ENCODE measurements at places on chromosomes 7 and 10.

DNA sequence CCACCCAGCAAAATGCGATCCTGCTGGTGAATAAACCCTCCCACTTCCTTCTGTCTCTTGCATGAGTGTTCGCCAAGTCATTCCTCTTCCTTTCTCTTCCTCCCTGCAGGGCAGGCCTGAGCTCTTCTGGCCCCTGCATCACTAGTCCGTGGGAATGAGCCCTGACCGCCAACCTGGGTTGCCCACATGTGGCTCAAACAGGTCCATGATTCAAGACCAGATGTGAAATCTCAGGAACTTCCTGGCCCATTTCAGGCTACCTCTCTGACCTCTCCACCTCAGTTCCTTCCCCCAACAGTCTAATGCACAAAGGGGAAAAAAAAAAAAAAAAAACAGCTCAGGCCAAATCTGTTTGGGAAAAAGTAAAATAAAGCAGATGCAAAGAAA is 5.4 kb upstream of the YWHAG start:
- no peak for DNase-seq

- no peak for DNase-seq
Observed at GRCh38 chr10:129703287-129704137, 236.5 kb downstream of the MGMT start.

GRCh38 chr7:7051206-7051877 is 131.0 kb upstream of the C1GALT1 start:
- DNase-seq: no peak

- no peak for DNase-seq
Observed at GRCh38 chr7:100358027-100358856, at the start of gene PILRB. PILRB (plus strand) TSS chr7:100358117; CDS start chr7:100358303, 186 bp downstream.

DNA sequence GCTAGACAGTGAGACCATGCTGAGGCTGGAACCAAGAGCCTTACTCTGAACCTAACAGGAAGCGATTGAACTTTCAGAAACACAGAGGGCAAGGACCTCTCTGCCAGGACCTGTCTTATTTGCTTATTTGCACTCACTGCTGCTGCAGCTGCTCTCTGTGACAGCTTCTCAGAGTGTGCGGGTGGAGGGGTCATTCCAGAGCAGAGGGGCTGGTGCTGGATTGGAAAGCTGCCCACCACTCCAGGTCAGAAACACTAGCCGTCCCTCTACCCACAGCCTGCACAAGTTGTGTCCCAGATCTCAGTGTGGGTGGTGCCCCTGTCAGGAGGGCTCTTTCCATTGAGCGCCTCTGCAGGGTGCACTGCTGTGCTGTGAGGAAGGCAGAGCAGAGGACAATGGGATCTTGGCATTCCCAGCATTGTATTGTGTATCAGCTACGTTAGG is 126.2 kb downstream of the CCNY start:
- DNase-seq: no peak
